ENCODE measurements at places on chromosomes 3 and 15.
A peak's percentile ranks its signal among the peaks of the same experiment; 100 is the strongest.

DNA sequence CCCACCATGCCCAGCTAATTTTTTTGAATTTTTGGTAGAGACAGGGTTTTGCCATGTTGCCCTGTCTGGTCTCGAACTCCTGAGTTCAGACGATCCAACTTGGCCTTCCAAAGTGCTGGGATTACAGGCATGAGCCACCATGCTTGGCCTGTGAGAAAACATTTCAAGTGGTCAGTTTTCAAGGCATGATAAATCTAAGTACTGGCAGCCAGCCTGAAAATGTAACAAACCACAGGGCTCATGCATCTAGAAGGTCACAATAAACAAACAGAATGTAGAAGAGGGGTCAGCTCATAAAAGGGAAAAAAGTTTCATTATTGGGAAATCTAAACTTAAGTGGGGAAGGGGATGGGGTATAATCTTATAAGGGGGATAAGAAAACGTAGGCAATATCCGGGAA lies 39.9 kb downstream of the PPCDC start:
- DNase-seq, result no peak

GRCh38 chr15:82730022-82730530 lies 20.4 kb upstream of the AP3B2 start:
- DNase-seq, result no peak

- no peak for DNase-seq
Measured at GRCh38 chr3:55169161-55169560, 241.3 kb upstream of the LRTM1 start.

DNA sequence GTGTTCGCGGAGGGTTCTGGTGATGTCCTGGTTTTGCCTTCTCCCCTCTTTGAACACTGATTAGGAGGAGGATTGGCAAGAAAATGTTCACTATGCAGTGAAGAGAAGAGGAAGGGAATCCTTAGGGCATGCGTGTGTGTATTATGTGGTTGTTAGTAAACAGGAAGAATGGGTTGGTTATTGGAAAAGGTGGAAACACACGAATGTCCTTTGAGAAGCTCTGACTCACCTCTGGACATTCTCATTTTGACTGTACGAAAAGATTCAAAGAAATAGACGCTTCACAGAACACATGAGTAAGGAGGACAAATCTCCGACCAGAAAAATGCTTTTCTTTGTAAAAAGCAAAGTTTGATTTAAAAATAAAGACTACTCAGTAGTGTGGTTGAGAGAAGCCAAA lies 188.8 kb upstream of the PRICKLE2 start:
- no peak for DNase-seq

- DNase-seq, result no peak
Measured at GRCh38 chr3:71690341-71690841, 34.8 kb downstream of the EIF4E3 start.

- no peak for DNase-seq
Measured at GRCh38 chr3:112424394-112424793, 74.9 kb downstream of the BTLA start.

DNA sequence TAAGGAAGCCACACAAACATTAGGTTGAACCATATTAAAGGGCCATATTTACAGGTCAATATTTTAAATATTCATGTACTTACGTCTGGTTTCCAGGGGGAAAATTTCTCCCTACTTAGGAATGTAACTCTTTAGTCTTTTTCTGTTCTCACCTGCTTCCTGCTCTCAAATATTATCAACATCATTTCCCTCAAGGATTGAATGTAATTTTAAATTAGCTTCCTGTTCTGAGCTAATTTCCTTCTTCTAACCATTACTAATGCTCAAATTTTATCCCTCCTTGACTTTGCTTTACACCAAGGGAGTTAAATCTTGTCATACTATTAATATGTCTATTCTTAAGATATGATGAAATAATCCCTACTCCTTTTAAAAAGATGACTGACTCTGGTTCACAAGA lies 103.4 kb upstream of the UBP1 start:
- DNase-seq, result peak; percentile 39

DNA sequence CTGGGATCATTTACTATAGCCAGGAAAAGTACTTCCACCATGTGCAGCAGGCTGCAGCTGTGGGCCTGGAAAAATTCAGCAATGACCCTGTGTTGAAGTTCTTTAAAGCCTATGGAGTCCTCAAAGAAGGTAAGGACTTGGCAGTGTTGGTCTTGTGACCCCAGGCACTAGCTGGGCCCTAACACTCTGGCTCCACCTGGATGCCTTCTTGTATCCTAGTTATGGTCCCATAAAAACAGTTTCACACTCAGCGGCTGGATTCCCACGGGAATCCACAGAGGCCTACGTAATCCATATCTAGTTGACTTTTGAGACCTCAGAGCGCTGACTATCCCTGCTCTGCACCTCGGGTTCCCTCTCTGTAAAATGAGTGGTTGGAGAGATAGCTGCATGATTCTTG lies 1.6 kb downstream of the TTC21A start:
- DNase-seq, result no peak

DNA sequence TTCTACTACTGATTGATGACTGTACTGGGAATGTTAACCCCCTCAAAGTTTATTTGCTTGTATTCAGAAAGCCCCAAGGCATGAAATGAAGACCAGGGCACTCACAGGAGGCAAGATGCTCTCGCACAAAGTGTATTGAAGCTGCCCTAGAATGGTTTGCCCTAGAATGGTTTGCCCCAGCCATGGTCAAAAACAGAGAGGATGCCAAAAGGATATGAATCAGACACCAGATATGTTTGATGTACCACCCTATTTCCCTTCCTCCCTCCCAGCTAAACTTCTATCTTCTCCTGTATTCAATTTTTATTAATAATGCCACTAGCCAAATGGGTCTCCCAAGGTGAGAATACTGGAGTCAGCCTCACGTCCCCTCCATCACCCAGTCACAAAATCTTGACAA lies 101.3 kb downstream of the TMCO5A start:
- DNase-seq, result no peak

GRCh38 chr3:27632431-27633223 lies 89.5 kb downstream of the EOMES start:
- DNase-seq, result no peak

DNA sequence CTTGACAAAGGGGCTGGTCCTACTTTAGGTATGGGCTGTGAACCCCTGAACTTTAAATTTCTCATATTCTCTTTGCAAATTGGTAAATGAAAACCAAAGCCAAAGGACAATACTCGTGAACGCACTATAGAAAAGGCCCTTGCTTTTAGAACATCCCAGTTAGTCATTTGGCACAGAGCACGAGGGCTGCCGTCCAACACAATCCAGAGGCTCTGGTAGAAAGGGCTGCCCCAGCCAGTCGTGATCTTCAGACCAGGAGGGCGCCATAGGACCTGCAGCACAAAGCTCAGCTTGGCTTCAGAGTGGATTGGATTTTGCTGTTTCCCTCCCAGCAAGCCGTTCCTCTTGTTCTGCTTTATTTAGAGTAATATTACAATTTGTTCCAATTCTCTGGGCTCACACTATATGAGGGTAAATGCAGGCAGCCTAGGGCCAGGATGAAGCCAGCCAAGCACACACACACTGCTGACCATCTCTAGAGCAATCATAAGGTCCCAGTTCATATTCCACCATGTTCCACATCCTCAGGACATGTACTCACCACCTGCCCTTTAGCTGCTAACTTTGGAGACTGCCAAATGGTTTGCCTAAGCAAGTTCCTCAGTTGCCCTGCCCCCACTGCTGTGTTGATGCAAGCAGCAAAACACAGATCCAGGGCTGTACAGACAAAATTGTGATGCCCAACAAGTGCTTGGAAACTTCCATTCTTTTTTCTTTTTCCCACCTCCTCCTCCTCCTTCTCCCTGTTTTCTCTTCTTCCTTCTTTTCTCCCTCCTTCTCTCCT lies 6.0 kb upstream of the BFSP2 start:
- DNase-seq, result no peak

- DNase-seq, result no peak
Measured at GRCh38 chr15:93378558-93378957, 289.5 kb upstream of the RGMA start.

DNA sequence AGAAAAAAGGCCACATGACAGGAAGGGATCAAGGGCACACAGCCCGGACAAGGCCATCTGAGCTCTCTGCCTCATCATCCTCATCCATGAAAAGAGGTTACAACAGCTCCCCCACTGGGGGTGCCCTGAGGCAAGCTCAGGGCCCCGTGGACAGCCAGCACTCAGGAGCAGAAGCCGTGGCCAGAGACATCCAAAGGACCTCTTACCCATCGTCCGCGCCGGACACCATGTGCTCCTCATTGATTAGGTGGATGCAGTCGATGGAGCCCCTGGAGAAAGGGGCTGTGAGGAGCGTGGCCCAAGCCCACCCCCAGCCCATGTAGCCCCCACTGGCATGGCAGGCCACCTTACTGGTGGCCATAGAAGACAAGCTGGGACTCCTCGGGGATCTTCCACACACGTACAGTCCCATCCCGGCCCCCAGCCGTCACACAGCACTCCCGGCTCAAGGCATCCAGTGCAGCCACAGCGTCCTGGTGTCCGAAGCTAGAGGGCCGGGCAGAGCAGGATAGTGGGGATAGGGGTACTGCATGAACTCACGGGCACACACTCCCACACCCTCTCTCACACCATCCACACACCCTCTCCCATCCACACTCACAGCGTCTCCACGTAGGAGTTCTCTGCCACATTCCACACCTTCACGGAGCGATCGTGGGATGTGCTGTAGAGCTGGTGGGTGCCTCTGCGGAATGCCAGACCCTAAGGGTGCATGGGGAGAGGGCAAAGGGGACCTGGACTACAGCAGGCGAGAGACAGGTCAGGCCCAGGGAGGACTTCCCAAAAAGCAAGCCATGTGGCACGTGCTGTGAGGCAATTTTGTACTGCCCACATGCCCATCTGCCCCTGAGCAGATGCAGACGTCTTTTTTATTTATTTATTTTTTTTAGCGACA lies 6.5 kb downstream of the RRP9 start:
- no peak for DNase-seq

DNA sequence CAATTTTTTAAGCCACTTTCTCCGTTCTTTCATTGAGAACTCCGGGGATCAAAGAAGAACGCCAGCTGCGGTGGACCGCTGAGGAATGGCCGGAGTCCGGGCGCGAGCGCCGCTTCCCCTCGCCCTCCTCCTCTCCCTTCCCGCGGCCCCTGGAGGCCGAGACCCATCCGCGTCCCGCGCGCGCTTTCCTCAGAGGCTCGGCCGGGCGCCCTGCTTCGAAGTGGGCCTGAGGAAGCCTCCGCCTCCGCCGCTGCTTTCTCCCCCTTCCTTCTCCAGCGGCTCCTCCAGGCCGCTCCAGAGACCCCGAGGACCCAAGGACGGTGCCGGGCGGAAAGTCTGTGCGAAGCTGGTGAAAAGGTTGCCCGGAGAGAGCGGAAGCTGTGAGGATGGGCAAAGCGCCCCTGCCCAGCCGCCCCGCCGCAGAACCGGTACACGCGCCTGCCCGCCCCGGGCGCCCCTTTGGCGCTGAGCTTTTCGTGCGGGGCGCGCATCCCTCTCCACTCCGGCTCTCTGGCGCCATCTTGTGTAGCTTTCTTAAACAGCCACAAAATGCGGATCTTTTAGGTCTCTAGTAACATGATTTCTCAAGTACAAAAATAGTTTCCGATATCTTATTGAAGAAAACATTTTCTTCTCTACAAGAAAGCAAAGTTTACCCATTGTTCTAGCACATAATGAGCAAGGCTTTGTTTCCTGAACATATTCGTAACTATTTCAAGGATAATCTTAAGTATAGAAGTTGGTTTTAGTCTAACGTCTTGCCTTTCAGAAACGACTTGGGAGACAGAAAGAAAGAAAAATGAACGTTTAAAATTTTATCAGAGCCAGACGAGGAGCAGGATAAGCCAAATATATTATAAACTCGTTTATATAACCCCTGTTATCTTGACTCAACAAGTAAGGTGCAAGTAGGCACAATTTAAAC lies 59.2 kb upstream of the FAM174B start:
- DNase-seq, result peak; percentile 29

GRCh38 chr15:90845201-90845949 lies 23.0 kb upstream of the FURIN start:
- no peak for DNase-seq

GRCh38 chr3:171680726-171681411 lies 129.4 kb downstream of the PLD1 start:
- DNase-seq, result no peak

DNA sequence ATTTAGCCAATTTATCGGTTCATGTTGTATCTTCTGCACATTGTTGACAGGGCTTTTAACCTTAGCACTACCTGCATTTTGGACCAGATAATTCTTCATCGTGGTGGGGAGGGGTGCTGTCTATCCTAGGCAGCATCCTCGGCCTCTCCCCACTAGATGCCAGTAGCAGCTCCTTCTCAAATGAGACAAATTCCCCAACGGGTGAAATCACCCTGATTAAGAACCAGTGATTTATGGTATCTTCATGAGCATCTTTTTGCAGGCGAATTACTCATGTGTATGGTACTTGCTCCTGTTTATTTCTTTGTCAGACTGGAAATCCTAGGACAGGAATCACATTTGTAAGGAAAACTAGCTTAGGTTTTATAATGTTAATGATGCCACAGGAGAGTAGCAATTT lies 68.0 kb downstream of the C3orf70 start:
- no peak for DNase-seq

DNA sequence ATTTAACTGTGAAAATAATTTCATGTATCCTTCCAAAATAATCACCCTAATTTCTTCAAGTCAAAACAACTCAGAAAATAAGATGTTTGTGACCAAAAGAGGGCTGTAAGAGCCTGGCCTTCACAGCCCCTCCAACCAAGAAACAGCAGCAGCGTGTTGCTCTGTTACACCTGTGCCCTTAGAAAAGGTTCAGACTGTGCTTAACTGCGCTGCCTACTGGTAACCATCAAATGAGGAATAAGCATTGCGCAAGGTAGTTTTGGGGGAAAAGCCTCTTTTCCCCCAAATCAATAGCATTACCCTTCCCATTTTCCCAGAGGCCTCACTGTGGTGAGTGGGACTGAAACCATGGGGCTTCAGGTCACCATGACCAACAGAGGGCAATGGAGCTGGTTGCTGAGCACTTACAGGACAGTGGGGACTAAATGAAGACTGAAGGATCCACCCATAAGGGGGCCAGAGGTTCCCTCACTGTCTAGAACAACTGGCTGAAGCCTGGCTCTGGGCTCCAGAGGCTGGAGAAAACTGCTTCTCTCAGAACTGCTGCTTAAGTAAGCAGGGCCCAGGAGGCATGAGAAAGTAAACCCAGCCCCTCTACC lies 110.7 kb downstream of the PLCH1 start:
- DNase-seq, result no peak

- DNase-seq, result no peak
Measured at GRCh38 chr3:156668073-156668763, 6.2 kb upstream of the TIPARP start.

- DNase-seq, result no peak
Measured at GRCh38 chr3:198080521-198081384, 120.7 kb downstream of the LMLN start.

Data from glomerular endothelial cell (primary cell).